CD4-positive, alpha-beta T cell treated with Interleukin-15 for 4 hours (primary cell): ENCODE measurements at places on chromosomes 11 and 22.

DNA sequence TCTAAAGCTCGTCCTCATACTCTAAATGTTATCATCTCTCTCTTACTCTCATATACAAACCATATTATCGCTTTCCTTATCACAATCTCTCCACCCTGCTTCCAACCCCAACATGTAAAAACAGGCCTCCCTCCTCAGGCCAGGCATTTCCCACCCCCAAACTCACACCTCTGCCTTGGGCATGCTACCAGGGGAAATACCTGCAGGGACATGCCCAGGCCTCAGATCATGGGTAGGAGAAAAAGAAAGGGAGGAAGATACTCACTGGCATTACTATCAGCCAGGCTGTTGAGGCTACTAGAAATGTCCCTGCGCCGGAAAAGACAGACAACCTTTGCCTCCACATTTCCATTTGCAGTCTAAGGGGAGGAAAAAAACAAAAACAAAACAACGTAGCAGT is 1.8 kb downstream of the MTA2 start:
- no peak for DNase-seq

DNA sequence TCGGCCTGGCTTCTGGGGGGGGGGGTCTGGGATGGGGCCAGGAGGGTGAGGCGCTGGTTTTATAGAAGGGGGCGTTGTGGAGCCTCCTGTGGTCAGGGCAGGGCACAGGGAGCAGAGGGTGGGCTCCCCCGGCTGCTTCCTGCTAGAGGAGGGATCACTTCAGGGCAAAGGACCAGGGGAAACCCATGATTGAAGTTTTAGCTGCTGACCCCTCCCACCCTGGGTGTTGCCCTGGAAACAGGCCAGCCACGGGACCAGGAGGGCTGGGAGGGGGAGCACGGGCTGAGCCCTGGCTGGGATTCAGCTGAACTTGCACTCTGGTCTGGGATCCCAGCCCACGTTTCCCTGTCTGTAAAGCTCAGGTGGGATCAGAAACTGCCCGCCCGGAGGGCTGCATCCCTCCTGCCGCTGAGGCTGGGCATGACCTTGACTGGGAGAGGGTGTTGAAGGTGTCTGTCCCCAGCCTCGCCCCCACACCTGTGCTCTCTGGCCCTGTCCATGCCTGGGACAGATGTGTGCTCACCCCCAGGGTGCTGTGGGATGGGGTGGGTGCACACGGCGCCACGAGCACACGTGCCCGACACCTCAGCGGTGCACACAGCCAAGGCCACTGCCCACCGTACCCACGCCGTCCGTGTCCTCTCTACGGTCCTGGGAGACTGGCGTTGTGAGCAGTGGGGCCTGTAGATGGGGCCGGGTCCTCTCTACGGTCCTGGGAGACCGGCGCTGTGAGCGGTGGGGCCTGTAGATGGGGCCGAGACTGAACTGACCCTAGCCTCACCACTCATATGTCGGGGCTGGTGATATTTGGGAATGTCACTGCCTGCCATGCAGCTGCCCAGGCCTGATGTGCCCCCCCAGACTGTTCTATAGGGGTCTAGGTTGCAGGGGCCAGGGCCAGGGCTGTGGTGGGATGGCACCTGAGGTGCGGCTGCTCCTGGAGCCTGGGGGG is 2.3 kb downstream of the TSPAN4 start:
- DNase-seq: no peak

GRCh38 chr11:129694538-129694937 is 121.1 kb upstream of the TMEM45B start:
- no peak for DNase-seq

GRCh38 chr22:27840436-27840835 is 38.9 kb upstream of the MN1 start:
- DNase-seq: no peak

GRCh38 chr11:7252683-7253213 is 1.0 kb downstream of the SYT9 start:
- DNase-seq: no peak
